CD8-positive, alpha-beta memory T cell (primary cell): ENCODE measurements at places on chromosomes 7 and 10. TPM values are rescaled to one million over a fixed set of nuclear protein-coding genes. Genes with fewer than 3 reads are reported as not detected.

VSTM4 gene
- total RNA-seq: 0.09 TPM

GHRHR gene
- total RNA-seq: not detected

BRI3 gene
- 58.4 TPM for total RNA-seq

DNA sequence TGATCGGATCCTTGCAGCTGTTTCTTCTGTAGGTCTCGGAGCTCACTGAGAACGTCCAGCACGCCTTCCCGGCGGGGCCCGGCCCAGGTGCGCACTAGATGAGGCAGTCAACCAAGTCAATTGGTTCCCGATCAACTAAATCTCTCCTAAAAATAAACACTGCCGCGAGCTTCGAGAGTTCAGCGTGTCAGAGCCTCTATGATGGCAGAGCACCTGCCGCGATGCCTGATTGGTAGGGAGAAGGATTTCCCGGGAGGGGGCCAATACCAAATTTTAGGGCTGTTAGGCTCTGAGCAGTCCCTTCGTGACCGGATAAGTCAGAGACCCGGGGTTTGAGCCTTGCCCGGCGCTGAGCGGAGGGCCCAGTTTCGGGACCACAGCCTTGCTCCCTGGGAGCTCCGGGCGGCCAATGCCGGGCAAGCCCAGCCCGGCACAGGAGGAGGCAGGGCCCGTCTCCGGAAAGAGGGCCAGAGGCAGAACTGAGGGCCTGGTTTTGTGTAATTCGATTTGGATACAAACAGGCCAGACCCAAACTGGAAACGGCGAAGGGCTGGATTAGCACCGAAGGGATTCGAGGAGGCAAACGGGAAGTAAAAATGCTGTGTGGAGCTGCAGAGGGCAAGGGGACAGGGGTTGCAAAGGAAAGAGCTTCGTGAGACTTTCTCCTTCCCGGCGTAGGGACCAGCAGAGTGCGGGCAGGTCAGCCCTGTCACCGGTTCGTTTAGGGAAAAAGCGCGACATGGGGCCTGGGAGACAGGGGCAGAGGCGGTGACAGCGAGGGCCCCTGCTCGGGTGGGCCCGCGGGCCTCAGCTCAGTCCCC is 569 bp downstream of the SLC26A5 start:
- H3K36me3 ChIP-seq: no peaks in the 10 kb centered on the region
- DNase-seq: no peak
- H3K4me3 ChIP-seq: peak overlapping the region; percentile 39
- H3K27ac ChIP-seq: no peak overlapping the region
- peaks cover 19% of the 10 kb centered on the region for H3K27me3 ChIP-seq

DNA sequence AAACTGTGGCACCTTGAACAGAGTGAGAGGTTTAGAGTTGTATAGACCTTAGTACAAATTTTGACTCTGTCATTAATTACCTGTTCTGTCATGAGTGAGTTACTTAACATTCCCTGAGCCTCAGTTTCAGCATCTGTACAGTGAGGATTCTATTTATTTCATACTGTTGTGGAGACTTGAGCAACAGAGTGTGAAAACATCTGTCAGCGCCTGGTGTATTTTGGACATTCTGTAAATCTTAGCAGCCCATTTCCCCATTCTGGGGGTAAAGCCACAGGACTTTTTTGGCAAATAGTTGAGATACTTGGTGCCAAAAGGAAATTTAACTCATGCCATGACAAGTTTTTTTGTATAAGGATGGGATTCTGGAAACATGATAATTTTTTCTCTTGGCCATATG is 94.8 kb downstream of the AUTS2 start:
- H3K27me3 ChIP-seq: no peaks in the 10 kb centered on the region
- DNase-seq: no peak
- H3K27ac ChIP-seq: no peak overlapping the region
- peaks cover 9% of the 10 kb centered on the region for H3K4me1 ChIP-seq

DNA sequence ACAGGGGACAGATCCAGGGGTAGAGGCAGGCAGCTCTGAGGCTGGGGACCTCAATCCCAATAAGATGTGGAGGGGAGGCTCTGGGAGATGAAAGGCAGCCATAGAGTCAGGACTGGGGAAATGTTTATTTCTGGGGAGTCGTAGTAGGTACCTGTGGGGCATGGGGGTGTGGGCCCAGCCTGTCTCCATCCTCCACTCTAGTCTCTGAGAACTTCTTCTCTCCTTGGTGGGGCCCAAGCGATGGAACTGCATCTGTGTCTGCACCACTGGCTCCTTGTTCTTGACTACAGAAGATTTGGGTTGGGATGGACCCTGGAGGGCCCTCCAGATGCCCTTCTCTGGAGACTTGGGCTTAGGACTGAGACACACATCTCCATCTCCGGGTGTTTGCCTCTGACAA is 953.9 kb upstream of the ZNF722 start:
- no peaks in the 10 kb centered on the region for H3K27me3 ChIP-seq
- H3K4me1 ChIP-seq: no peaks in the 10 kb centered on the region
- no peak overlapping the region for H3K27ac ChIP-seq
- no peak overlapping the region for H3K4me3 ChIP-seq

- H3K27ac ChIP-seq: no peak overlapping the region
- H3K4me3 ChIP-seq: no peak overlapping the region
- H3K4me1 ChIP-seq: no peaks in the 10 kb centered on the region
- H3K36me3 ChIP-seq: no peaks in the 10 kb centered on the region
Measured at GRCh38 chr7:56199639-56200038, 83.4 kb upstream of the NUPR2 start.
